ENCODE measurements at places on chromosomes 11 and 22. TPM values are rescaled to one million over a fixed set of nuclear protein-coding genes. Genes with fewer than 3 reads are reported as not detected.

DNA sequence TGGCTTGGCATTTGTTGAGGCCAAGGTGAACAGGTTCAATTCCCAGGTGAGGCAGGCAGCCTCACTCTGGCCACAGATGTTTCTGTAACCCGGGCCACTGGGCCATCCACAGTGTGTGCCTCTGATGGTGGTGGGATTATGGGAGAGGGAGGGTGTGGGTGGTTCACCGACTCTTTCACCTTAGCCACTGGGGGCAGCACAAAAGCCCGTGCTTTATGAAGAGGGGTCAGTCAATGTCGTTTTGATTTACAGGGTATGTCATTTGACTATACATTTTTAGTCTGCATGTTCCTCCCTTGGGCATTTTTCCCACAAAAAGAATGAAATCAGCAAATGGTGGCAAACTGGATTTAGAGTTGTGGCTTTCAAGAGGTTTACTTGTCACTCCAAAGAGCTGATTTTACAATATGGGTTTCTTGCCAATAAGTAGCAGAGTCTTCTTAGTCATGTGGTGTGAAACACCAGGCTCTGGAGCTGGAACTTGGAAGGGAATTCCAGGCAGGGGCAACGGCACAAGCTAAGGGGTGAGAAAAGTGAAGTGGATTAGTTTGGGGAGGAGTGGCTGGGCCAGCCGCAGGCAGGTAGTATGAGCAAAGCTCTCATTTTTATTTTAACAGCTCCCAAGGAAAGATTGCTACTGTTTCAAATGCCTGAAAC, 217.8 kb upstream of the ZBED5 start:
- no peak for DNase-seq

DNA sequence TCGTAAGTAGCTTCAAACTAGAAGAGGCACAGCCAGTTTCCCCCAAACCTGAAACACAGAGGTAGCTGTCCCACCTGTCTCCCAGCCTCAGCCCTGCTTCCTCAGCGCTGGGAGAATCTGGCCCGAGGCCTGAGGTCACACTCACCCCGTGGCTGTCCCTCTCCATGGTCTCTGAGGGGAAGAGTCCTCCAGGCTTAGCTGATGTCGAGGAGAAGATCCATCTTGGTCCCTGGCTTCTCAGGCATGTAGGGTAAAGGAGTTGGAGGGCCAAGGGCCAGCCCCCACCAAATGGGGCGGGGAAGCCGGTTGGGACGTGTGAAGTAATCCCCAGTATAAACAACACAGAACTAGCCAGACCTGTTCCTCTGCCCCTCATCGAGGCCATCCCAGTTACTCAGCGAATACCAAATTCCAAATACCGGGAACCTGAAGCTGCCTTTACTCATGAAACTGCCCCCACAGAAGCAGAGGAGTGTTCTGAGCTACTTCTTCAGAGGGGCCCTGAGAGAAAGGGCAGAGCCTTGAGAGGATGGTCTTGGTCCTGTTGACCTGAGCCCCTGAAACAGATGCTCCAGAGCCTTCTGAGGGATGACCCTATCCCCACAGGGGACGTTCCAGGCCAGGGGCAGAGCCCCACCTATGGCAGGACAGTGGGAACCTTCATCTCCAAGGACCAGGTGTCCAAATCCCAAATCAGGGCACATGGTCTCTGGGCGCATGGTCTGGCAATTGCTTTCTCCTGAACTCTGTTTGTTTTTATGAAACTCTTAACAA, at the start of gene TMPRSS13:
TMPRSS13 (minus strand) TSS at position 261 of the 774 bp plus-strand sequence; CDS start at position 166, 95 bp downstream.
- no peak for DNase-seq

DNA sequence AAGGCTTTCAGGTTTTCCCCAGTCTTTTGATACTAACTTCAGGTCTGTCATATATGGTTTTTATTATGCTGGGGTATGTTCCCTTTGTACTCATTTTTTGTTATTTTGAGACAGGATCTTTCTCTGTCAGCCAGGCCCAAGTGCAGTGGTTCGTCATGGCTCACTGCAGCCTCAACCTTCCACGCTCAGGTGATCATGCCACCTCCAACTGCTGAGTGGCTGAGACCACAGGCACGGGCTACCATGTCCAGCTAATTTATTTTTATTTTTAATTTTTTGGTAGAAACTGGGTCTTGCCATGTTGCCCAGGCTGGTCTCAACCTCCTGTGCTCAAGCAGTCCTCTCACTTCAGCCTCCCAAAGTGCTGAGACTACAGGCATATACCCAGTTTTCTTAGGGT, 50.6 kb upstream of the PDGFD start:
- DNase-seq = no peak

- no peak for DNase-seq
Measured at GRCh38 chr11:126083829-126084607, 21.4 kb upstream of the CDON start.

DNA sequence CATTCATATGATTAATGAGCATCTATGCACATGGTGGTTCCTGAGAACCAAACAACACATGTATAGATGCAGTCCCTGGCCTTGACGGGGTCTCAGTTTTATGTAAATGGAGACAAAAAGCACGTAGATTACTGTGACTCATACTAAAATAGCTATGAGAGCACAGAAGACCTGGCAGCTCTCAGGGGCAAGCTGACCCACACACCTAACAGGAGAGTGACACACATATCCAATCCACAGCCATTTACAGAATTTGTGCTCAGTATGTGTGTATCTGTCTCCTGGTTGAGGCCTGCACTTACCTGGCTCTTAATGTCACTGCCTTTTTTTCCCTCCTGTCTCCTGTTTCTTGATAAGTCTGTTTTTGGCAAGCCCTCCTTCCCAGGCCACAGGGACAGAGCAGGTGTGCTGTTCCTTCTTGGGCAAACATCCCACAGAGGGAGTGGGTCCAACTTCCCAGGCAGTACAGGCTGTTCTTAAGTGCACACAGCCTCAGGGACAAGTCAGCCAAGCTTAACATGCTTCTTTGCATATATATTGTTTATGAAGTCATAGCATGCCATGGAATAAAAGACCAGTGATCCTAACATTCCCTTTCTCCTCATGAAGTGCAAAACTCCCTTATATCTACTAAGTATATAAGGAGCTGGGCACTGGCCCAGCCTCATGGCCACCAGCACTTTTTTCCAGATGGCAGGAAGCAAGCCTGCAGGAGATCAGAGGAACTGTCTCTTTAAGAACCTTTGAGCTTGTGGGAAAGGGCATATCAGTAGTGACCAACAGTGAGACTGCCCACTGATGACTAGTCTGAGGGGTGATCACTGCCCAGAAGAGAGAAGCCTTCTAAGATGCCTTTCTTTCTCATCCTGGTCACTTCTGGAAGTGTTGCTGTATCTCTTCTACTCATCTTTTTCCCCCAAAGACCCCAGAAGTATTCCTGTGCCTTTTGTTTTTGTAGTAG, 124.7 kb upstream of the CCDC90B start:
- DNase-seq = no peak

GRCh38 chr22:36961626-36962025, 48.2 kb downstream of the CSF2RB start:
- no peak for DNase-seq

GRCh38 chr11:69518081-69518950, 36.9 kb downstream of the LINC01488 start:
- DNase-seq = no peak

Gene NCAM1
- 220 TPM for total RNA-seq

GRCh38 chr11:61507962-61508861, at the start of gene LRRC10B:
Gene LRRC10B, plus strand, starts transcription at chr11:61508749. Its CDS starts 250 bp downstream, at chr11:61508999.
- DNase-seq = no peak

Gene OR52I2
- not detected for total RNA-seq

Gene MACROD1
- total RNA-seq = 112 TPM

Gene CD248
- total RNA-seq = 18.7 TPM

Gene TMEM151A
- not detected for total RNA-seq

DNA sequence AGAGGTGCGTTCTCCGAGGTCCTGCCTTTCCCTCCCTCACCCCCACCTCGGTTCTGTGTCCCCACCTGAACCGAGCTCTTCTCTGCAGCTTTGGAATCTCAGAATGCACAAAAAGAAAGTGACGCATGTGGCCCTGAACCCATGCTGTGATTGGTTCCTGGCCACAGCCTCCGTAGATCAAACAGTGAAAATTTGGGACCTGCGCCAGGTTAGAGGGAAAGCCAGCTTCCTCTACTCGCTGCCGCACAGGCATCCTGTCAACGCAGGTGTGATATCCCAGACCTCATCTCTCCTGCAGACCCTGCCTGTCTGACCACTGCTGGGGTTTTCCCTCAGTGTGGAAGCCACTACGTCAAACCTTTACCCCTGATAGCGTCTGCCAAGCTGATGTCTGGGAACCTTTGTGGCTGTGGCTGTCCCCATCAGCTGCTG, 13.9 kb downstream of the ACP2 start:
- DNase-seq = peak; percentile 47

Gene KCNE3
- 3.0 TPM for total RNA-seq

DNA sequence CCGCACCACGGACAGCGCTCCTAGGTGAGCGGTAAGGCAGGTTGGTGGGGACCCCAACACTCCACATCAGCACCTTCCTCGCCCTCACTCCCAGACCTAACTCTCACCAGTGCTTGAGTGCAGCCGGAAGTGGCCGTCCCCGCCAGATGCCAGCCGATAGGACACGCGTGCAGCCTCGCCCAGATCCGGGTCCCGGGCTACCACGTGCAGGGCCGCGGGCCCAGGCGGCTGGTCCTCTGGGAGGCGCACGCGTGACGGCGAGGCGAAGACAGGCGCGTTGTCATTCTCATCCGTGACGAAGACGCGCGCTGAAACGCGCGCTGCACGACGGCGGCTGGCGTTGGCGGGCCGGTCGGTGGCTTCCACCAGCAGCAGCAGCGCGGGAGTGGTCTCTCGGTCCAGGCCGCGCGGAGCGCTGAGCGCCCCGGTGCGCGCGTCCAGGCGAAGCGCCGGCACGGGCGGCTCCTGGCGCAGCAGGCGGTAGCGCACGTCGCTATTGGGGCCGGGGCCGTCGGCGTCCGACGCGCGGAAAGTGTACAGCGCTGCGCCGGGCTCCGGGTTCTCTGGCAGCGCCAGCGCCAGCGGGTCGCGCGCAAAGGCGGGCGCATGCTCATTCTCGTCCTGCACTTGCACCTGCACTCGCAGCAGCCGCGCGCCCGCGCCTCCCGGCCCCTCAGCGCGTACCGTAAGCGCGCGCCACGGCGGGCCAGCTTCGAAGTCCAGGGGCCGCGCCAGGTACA, 10.8 kb upstream of the TPP1 start:
- no peak for DNase-seq

DNA sequence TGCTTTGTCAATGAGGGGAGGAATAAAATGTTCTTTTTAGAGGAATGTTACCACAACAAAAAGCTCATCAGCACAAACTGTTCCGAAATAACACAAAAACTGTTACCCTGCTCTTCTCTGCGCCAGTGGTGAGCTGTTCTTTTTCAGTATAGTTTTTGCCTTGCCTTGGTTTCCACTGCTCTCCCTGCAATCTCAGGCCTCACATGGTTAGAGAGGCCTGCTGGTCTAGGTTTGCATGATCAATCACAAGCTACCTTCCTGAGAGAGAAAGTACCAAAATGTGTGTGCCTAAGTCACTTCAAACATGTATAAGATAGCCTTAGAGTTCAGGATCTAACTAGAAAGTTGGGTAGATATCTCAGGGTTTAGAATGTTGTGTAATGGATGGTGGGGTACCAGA, 114.6 kb downstream of the STIM1 start:
- DNase-seq = no peak

Gene IL17RA
- 4.8 TPM for total RNA-seq

GRCh38 chr22:43928468-43928867, 4.9 kb downstream of the PNPLA3 start:
- DNase-seq = no peak

Gene CREBZF
- total RNA-seq = 13.9 TPM

- no peak for DNase-seq
Measured at GRCh38 chr22:21606775-21607174, 23.0 kb downstream of the YDJC start.

GRCh38 chr22:50016988-50017700, 4.6 kb upstream of the IL17REL start:
- DNase-seq = no peak

GRCh38 chr11:103898065-103898464, 138.4 kb upstream of the DDI1 start:
- DNase-seq = no peak

DNA sequence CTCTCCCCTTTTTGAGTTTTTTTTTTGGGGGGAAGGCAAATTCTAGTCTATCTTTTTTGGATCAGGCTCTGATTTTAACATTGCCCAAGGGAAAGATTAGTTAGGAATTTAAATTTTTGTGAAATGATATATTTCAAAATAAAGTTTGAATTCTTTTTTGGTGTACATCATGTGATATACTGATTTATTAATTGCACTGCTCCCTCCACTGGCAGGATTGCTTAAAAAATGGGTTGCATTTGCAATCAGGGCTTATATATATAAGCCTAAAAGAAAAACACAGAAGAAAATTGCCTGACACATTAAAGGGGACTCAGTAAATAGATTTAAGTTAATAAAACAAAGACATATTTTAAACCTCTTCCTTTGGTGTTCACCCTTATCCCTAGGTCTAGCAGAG, 1.2 kb downstream of the DYNC2H1 start:
- no peak for DNase-seq

GRCh38 chr22:44814266-44815098, 62.1 kb downstream of the ARHGAP8 start:
- no peak for DNase-seq

- DNase-seq = no peak
Measured at GRCh38 chr22:45880091-45880715, 96.8 kb downstream of the WNT7B start.

Gene TMEM121B
- total RNA-seq = 2.8 TPM

DNA sequence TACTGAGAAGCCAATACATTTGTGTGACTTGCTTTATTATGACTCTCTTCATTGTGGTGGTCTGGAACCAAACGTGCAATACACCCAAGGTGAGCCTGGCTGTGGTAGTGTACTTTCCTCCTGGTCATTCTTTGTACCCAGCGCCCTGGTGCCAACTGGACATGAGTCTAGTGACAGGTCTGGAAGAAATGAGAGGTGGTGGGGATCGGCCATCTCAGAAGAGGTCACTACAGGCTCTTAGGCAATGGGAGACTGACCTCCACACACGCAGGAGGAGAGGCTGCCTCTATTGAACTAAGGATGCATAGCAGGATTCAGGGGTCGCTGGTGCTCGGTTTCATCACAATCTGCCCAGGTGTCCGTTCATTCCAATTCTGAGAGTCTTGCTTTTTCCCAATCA, 56.4 kb upstream of the RTL6 start:
- no peak for DNase-seq

Gene PDGFB
- 9.9 TPM for total RNA-seq

GRCh38 chr22:42925598-42925997, 68.5 kb upstream of the ARFGAP3 start:
- no peak for DNase-seq

DNA sequence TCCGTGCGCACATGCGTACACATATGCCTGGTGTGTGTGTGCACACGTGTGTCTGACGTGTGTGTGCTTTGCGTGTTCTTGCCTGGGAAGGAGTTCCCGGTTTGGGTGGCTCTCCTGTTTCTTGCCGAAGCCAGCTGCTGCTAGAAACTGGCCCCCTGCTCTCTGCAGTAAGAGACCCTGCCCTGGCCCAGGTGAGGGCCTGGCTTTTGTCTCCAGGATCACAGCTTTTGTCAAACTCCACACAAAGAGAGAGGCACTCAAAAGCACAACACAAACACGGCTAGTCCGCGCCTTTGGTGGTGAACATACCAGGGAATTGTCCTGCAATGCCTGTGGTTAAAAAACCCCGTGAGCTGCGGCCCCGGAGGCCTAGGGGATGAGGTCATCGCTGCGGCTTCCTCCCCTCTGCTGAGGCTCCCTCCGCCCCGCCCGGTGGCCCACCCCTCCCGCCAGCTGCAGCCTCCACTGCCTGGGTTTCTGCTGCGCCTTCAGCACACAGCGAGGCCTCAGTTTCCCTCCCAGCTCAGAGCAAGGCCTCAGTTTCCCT, 88.9 kb downstream of the KCNQ1 start:
- DNase-seq = peak; percentile 74

GRCh38 chr22:17079572-17079971, 5.2 kb upstream of the IL17RA start:
- DNase-seq = no peak

Gene CARD10
- 11.8 TPM for total RNA-seq

- DNase-seq = no peak
Measured at GRCh38 chr22:44050766-44051355, 26.8 kb downstream of the PARVB start.

Data from heart right ventricle (tissue), 16 donors.